ENCODE measurements at places on chromosomes 13 and 19.

DNA sequence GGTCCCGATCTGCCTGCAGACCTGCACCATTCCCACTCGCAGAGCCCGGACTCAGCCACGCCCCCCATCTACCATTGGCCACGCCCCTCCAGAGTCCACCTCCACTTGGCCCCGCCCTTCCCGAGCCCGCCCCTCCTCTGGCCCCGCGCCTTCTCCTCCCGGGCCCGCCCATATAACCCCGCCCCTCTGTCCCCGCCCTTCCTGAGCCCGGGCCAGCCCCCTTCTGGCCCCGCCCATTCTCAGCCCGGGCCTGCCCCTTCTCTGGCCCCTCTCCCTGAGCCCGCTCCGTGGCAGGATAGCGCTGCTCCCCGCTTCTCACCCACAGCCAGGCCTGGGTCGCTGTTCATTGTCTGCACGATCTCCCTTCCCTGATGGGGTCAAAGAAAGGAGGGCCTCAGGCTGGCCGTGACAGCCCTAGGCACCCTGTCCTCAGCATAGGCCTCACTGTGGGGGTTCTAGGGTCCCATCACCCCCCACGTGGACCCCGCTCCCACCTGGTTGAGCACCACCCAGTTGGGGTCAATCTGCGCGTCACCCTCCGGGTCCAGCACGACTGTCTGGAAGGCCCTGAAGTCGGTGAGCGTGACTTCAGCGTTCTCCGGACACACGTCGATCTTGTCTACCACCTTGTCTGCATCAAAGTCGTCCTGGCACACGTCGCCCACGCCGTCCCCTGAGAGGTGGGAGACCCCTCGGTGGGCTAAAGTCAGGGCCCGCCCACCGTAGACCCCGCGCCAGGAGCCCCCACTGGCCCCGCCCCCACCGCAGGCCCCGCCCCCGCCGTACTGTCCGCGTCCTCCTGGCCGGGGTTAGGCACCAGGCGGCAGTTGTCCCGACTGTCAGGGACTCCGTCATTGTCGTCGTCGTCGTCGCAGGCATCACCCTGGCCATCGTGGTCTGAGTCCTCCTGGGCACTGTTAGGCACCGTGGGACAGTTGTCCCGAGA, 5.7 kb downstream of the COMP start:
- peak; percentile 44 for DNase-seq

GRCh38 chr19:38329651-38330050, 6.0 kb upstream of the CATSPERG start:
- DNase-seq: no peak

- no peak for DNase-seq
Observed at GRCh38 chr19:11478167-11479089, 2.4 kb downstream of the ELAVL3 start.

GRCh38 chr19:13010992-13011652, 15.8 kb downstream of the NFIX start:
- no peak for DNase-seq

- DNase-seq: no peak
Observed at GRCh38 chr13:113638173-113638746, 19.7 kb downstream of the ATP4B start.

GRCh38 chr19:51921949-51922348, 5.3 kb upstream of the ZNF613 start:
- DNase-seq: no peak

GRCh38 chr19:48186015-48186414, 15.5 kb downstream of the ZSWIM9 start:
- DNase-seq: no peak

- no peak for DNase-seq
Observed at GRCh38 chr13:113417008-113417751, 36.1 kb downstream of the ADPRHL1 start.

DNA sequence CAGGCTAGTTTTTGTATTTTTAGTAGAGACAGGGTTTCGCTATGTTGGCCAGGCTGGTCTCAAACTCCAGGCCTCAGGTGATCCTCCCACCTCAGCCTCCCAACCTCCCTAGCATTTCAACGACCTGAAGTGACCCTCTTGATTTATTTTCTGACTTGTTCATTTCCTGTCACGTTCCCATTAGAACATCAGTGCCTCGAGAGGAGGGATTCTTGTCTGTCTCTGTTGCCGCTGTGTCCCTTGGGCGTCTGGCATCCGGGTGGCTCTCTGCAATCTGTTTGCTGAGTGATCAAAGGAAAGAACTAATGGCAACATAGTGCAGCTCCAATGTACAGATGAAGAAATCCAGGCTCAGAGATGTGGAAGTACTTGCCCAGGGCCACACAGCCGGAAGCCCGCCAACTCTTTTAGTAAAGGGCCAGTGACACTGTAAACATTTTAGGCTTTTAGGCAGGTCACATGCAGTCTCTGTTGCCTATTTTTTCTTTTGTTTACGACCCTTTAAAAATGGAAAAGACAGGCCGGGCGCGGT, 47.5 kb downstream of the NFIC start:
- DNase-seq: no peak

GRCh38 chr19:52734331-52734892, 432 bp downstream of the ZNF611 start:
- DNase-seq: peak; percentile 1

- no peak for DNase-seq
Observed at GRCh38 chr13:80877944-80878241, 537.0 kb upstream of the SPRY2 start.

- DNase-seq: no peak
Observed at GRCh38 chr13:80339563-80339911, 1.4 kb downstream of the SPRY2 start.

DNA sequence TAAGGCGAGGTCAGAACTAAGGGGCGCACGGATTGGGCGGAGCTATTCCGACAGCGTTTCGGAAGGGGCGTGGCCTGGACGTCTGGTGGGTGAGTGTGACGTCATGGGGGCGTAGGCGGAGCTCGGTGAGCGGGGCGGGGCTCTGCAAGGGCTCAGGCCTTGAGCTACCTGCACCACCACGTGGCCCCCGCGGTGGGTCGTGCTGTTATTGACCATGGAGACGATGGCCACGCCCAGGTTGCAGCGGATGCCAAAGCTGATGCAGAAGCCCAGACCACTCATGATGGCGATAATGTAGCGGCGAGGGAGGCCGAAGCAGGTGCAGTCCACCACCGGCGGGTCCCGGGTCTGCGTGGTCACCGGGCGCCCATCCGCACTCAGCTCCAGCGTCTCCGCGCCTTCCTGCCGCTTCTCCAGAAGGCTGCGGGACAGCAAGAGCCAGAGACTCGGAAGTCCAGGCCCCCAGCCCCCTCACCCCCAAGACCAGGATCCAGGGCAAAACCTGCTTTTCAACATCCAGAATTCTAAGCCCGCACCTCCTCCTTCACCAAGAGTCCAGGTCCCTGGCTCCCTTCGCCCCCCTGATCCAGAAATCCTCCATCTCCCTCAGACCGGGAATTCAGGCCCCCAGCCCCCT, 4.8 kb downstream of the SLC17A7 start:
- DNase-seq: no peak

GRCh38 chr19:50224986-50225747, 21.7 kb downstream of the MYH14 start:
- DNase-seq: no peak

GRCh38 chr13:74173822-74174221, 39.6 kb upstream of the KLF12 start:
- no peak for DNase-seq

DNA sequence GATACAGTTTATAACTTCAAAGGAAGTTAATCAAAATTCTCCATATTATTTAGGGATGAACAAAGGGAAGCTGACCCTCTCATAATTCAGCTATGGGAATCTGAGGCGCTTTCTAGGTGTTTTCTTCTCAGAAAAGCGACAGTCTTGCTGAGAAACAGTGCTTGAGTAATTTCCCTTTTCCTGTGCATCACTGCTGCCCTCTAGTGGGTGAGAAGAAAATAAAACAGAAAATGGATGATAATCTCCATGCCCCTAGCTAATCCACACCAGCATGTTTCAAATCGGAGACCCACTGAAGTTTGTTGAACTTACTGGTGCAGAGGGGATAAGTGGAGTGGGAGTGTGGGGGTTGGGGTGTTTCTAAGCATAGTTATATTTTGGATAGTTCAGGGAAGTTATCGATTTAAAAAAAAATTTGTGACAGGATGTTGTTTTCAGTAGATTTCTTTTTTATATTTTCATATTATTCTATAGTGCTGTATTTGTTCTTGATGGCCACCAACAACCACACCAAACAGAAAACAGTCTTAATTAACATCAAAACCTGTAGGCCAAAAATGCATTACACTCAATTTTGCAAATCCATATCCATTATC, 21.4 kb downstream of the LCP1 start:
- peak; percentile 64 for DNase-seq

DNA sequence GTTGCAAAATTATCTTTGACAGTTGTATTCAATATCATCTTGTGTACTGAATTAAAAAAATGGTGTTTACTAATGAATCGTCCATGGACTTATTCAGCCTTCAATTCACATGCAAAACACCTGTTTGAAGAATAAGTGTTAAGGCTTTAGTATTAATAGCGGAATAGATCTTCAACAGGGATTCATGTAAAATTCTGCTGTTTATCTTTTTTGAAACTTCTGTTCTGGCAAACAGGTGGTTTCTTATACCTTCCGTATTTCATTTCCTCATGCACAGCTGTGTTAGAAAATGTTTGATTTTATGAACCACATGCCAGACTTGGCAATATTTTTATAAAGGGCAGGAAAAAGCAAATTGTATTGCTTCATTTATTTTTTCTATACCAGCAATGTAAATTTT, 255.7 kb downstream of the DACH1 start:
- DNase-seq: no peak

- DNase-seq: peak; percentile 16
Observed at GRCh38 chr13:59710996-59711701, 452.6 kb downstream of the DIAPH3 start.

DNA sequence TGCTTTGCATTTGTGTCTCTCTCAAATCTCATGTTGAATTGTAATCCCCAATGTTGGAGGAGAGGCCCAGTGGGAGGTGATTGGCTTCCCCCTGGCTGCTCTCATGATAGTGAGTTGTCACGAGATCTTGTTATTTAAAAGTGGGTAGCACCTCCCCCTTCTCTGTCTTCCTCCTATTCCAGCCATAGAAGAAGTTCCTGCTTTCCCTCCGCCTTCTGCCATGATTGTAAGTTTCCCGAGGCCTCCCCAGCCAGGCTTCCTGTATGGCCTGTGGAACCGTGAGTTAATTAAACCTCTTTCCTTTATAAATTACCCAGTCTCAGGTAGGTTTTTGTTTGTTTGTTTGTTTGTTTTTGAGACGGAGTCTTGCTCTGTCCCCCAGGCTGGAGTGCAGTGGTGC, 3.8 kb downstream of the LILRA4 start:
- DNase-seq: no peak
